ENCODE measurements at places on chromosomes 6 and 20.
A peak's percentile ranks its signal among the peaks of the same experiment; 100 is the strongest.

GRCh38 chr6:54847799-54848597 lies 1.4 kb downstream of the FAM83B start:
- H3K36me3 ChIP-seq = no peaks in the 10 kb centered on the region
- no peaks in the 10 kb centered on the region for H3K4me1 ChIP-seq
- no peak for DNase-seq
- no peak overlapping the region for H3K4me3 ChIP-seq

DNA sequence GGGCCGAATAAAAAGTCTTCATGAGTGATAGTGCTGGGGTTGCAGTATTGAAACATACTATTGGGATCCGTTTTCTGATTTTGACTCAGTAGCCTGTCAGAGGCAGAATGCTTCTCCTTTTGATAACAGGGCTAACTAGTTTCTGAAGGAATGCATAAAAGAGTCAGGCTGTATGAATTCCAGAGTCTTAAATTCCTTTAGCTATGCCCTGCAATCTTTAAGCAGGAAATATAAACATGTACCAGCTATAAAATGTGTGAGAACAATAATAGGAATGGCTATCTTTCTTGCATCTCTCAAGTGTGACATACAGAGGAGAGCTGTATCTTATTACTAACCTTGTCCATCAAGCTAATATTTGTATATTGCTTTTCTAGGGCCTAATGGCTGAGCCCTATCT lies 917.1 kb downstream of the KIF16B start:
- peaks cover 63% of the 10 kb centered on the region for H3K4me1 ChIP-seq
- peak overlapping the region; percentile 35 for H3K4me3 ChIP-seq
- peak; percentile 26 for DNase-seq
- H3K27ac ChIP-seq = peak overlapping the region; percentile 20
- no peaks in the 10 kb centered on the region for H3K27me3 ChIP-seq

GRCh38 chr6:842141-842540 lies 149.2 kb upstream of the EXOC2 start:
- no peak for DNase-seq
- H3K4me1 ChIP-seq = no peaks in the 10 kb centered on the region
- no peak overlapping the region for H3K4me3 ChIP-seq
- peaks cover 3% of the 10 kb centered on the region for H3K27me3 ChIP-seq

- H3K27ac ChIP-seq = no peak overlapping the region
- no peak for DNase-seq
- H3K36me3 ChIP-seq = no peaks in the 10 kb centered on the region
- H3K4me1 ChIP-seq = no peaks in the 10 kb centered on the region
- H3K4me3 ChIP-seq = no peak overlapping the region
Observed at GRCh38 chr6:104229057-104229456, 630.7 kb downstream of the HACE1 start.

GRCh38 chr6:170098428-170099170 lies 192.3 kb downstream of the DLL1 start:
- peaks cover 3% of the 10 kb centered on the region for H3K27me3 ChIP-seq
- peaks cover 21% of the 10 kb centered on the region for H3K36me3 ChIP-seq
- no peaks in the 10 kb centered on the region for H3K4me1 ChIP-seq
- no peak for DNase-seq

- peaks cover 5% of the 10 kb centered on the region for H3K4me1 ChIP-seq
- H3K4me3 ChIP-seq = no peak overlapping the region
- peaks cover 2% of the 10 kb centered on the region for H3K27me3 ChIP-seq
- no peak for DNase-seq
- H3K27ac ChIP-seq = no peak overlapping the region
Observed at GRCh38 chr6:46935687-46936086, 13.9 kb upstream of the ADGRF5 start.

Data from HFFc6 (cell line).